ENCODE measurements at places on chromosomes 1 and 21.

DNA sequence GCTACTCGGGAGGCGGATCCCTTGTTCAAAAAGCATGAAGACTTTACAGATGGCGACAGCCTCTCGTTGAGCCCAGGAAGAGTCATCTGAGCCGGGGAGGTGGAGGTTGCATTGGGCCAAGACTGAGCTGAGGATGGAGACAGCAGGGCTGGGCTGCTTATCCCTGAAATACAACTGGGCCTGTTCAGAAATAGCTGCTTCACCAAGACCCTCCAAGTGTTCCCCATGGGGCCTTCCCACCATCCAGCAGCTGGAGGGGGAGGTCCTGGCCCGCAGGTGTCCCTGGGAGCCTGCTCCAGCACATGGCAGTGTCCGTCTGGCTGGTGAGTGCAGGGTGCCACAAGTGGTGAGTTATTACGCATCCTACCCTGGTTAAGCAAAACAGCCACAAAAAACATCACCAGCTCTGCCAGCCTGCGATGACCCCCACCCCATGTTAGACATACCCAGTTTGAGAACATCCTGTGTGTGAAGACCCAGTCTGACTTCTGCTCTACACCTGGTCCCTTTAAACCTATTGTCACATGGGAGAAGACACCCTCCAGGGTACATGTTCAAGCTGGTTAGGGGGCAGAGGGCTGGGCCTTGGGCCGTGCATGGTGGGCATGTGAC lies 93.1 kb upstream of the TMPRSS2 start:
- no peak for DNase-seq

DNA sequence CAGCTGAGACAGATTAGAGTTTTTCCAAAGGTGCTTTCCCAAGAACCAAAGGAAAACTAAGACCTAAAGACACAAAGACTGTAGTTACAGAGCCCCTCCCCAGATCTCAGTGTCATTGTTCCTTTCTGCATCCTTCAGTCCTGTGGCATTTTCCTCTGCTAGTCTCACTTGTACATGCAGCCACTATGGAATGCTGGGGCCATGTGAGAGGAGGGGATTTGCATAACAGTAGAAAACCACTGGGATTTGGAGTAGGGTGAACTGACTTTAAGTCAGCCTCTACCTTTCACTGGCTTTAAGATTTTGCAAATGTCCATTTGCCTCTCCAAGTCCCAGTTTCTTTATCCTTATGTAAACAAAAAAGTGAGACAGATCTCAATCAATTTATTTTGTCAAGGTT lies 119.4 kb upstream of the F3 start:
- DNase-seq, result no peak

- no peak for DNase-seq
Observed at GRCh38 chr1:19654386-19654785, 10.3 kb downstream of the NBL1 start.

GRCh38 chr21:26093122-26093521 lies 77.4 kb downstream of the APP start:
- no peak for DNase-seq

- DNase-seq, result no peak
Observed at GRCh38 chr1:240029418-240029817, 62.3 kb upstream of the FMN2 start.

DNA sequence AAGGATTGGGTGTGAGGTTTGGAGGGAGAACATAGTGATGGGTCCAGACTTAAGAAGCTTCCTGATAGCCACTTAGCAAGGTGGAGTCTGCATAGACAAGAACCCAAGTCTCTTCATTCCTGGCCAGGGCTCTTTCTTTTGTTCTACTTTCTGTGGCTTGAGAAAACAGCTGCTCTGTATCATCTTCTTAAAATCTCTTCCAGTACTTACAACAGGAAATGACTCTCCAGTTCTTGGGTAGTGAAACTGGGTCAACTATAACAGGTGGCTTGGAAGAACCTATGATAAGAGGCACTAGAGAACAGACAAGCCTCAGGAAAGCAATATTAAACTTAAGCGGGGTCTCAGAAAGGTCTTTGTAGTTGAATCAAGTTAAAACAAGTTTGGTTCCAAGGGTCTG lies 148.1 kb upstream of the USP24 start:
- no peak for DNase-seq

- DNase-seq, result no peak
Observed at GRCh38 chr1:37931102-37931360, 15.8 kb downstream of the INPP5B start.

DNA sequence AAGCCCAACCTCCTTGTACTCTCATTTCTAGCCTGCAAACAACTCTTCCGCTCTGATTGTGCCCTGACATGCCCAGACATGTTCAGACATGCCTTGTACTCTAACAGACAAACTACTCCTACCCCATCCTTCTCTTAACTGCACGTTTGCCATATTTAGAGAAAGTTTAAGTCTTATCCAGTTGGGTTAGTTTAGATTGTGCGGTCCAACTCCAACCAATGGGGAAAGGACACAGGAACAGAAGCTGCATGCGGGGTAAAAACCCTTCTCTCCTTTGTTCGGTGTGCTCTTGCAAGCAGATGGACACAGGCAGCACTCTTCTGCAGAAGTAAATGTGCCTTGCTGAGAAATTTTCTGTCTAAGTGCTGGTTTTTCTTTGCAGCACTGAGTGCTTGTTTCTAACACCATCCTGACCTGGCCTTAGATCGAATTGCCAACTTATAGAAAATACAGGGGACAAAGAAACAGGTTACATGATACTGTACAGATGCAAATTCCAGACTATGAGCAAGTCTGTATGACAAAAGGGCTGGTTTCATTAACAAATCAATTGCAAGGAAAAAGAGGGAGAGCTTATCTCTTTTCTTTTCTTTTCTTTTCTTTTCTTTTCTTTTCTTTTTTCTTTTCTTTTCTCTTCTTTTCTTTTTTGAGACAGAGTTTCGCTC lies 35.8 kb upstream of the IFNGR2 start:
- no peak for DNase-seq

GRCh38 chr1:87866416-87866815 lies 537.7 kb downstream of the LMO4 start:
- no peak for DNase-seq

- no peak for DNase-seq
Observed at GRCh38 chr1:165635329-165635728, 4.3 kb downstream of the MGST3 start.

DNA sequence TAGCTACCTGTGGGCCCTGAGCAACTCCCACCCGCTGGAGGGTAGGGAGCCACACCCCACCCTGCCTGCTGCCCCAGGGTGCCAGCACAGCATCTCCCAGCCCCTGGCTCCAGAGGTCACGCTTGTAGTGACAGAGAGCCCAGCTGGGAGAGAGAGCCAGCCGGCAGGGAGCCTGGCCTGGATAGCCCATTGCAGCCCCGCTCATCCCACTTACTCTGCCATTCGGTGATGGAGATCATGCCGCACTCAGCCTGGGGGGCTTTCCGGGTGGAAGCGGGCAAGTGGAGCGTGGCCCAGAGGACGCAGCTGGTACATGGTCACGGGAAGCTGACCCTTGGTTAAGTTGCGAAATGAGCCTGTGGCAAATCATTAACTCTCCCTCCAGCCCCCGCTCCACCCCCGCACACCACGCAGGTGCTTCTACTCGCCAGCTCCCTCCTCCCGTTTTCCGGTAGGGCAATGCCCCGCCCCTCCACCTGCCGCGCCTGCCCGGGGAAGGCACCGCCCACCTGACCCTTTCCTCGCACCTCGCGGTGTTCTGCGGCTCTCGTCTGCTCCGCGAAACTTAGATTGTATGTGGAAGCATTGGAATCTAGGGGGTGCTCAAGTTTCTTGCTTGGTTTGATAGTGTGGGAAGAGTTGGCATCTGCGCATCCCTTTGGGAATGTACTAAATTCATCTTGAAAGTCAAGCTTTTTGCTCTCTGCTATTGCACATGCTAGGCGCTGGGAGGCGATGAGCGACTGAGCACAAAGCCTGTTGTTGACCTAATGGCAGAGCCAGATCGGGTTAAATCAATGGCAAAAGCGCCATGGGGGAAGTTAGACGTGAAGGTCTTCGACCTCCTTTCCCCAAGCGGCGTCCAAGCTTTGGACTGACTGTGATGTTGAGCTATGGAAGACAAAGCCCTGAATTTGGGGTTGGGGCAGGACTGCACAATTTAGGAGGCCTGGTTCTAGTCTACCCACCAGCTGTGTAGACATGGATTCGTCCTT lies at the start of gene GOLT1A:
Gene GOLT1A (minus strand): TSS at position 321 of the 995 bp plus-strand sequence. CDS start 82 bp downstream, at position 239.
- DNase-seq, result no peak

- DNase-seq, result no peak
Observed at GRCh38 chr1:61157468-61157987, 75.2 kb downstream of the NFIA start.

DNA sequence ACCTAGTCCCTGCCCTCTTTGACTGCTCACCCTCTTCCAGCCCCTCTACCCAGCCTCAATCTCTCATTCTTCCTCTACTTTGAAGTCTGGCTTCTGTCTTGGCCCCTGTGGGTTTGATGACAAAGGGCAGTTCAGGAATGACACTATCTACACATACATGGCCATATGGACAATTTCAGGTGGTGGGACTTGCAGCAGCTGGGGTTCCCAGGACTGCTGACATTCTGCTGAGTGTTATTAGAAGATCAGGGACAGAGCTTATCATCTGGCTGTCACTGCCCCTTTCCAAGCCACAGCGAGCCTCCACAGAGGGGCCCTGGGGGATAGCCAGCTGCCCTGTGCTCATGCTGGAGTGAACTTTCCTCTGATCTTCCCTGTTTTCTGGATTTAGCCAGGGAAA lies 97.4 kb upstream of the IPO9 start:
- DNase-seq, result no peak

DNA sequence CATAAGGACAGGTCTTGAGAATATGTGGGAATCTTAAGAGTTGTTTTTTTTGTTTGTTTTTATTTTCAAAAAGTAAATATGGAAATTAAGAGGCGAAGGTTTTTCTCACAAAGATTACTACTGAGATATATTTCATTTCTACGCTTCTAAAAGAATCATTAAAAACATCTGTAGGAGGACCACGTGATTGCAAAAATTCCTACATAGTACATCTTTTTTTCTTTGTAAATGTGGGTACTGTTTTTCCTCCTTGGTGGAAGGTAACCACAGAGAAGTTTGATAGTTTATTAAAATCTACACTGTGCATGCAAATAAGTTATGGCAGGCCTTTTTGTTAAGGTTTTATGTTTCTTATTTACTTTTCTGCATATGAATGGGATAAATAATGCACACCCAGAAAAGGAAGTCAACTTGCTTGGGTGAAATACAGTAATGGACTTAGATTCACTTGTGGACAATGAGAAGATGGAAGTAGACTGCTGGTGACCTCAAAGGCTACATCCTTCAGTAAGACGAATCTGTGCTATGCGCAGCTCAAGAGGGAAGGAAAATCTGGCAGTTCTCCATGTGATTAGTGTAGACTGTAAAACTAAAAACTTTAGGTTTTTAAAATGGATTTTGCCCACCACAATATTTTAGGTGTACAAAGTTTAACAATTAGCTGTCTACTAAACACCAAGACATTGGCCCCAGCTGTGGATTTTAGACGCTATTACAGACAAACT lies 2.0 kb downstream of the AK5 start:
- no peak for DNase-seq

DNA sequence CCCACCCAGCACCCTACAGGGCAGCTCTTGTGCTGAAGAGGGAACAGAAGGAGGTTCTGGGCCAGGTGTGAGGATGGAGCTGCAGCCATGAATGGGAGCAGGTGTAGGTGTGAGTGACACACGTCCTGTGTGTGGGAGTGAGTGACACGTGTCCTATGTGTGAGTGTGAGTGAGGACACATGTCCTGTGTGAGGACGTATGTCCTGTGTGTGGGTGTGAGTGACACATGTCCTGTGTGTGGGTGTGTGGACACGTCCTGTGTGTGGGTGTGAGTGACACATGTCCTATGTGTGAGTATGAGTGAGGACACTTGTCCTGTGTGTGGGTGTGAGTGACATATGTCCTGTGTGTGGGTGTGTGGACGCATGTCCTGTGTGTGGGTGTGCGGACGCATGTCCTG lies 26.4 kb downstream of the MEGF6 start:
- DNase-seq, result no peak

- DNase-seq, result no peak
Observed at GRCh38 chr1:213947200-213947801, 40.5 kb upstream of the PROX1 start.

DNA sequence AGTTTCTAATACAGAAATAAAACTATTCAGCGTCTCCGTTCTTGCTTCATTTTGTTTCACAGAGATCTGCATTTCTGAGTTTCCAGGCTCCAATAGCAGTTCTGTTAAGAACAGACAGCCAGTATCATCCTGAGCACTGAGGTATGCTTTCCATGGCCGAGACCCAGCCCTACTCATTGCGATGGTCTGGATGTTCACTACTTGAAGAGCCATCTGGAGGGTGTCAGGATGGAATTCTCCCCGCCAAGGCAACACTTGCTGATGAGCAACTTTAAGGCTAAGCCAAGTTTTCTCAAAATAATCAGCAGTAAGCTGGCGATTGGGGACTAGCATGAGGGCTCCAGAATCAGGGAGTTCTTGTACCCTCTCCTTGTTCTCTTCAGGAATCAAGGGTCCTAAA lies 7.7 kb upstream of the BCL2L15 start:
- DNase-seq, result no peak

DNA sequence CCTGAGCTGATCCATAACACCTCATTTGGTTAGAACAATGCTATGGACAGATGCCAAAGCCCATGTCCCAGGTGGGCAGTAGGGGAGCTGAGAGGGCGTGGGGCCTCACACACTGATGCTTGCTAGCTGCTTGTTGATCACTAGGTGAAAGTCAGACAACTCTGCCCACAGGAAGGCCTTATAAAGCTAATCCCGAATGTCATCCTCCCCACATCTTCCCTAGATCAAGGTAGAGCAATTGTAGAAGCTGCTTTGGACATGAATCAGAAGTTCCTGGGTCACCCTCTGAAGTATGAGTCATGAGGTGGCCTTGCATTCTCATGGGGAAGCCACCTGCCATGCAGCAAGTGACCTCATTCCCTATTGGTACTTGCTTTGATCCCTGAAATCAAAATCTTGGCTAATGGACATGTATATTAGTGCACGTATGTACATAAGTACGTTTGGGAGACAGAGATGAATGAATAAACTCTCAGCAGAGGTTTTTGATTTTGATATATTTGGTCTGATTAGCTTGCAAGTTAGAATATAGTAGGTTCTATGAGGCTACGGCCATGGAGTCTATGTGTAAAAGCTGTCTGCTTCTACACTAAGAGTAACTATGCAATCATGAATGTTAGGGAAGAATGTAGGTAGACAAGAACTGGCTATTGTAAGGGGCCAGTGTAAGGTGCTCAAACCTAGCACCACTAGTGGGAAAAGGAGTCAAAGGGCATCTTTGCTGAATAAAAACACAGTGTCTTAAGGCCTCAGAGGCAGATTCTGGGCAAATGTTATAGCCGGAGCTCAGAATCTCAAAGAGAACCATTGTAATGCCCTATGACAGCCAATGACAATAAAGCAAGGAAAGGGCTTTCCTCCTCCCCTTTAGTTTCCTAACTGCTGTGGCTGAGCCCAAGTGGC lies 52.6 kb downstream of the ABCA4 start:
- DNase-seq, result no peak

DNA sequence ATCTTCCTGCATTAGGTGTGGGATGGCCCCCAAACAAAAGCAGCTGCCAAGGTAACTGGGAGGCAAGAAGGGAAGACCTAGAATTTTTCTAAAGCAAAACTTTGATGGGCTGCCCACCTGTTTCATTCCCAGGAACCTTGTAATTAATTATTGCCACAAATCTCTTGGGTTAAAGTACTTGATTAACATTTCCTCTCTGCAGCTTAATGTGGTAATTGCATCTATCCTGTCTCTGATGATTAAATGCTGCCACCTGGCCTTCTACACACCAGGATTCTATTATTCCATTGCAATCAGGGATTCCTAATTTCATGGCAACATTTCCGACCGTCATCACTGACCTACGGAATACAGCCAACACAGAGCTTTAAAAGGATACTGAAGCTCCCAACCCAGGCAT lies 68.3 kb upstream of the RC3H1 start:
- DNase-seq, result no peak

GRCh38 chr1:22188914-22189313 lies 46.0 kb upstream of the WNT4 start:
- no peak for DNase-seq

Measured in NCI-H774 (cell line).